ENCODE measurements at places on chromosomes 1 and 21.

DNA sequence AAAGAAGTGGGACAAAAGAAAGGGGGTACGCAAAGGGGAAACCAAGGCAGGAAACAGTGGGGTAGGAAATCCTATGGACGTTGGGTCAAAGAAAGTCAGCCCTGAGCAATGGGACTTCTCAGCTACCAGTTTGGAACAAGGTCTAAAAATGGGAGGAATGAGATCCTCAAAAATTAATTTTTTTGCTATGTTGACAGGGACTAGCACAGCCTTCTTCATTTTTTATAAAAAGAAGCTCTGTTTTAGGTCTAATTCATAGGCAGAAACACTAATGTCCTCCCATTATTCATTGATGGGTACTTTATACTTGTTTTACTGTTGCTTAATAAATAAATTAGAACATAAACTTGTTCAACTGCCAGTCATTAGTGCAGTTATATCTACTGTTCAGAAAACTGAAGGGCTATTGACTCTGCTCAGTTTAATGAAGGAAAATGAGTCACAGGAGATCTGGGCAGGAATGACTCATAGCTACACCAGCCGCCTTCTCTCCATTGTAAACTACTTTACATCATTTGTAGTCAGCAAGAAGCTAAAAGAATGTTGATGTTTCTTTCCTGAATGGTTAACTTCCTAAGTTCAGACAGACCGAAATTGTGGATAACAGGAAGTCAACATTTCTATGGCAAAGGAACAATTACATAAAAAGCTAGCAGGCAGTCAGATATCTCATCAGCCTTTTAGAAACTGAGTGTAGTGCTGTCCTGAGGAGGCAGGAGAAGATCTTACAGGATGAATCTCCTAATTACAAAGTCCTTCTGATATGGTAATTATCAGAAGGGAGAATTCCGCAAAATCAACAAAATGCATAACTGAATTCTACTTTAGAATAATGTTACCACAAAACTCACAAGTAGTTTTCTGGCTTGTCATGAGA, 356.4 kb upstream of the PKN2 start:
- peak; percentile 5 for DNase-seq

DNA sequence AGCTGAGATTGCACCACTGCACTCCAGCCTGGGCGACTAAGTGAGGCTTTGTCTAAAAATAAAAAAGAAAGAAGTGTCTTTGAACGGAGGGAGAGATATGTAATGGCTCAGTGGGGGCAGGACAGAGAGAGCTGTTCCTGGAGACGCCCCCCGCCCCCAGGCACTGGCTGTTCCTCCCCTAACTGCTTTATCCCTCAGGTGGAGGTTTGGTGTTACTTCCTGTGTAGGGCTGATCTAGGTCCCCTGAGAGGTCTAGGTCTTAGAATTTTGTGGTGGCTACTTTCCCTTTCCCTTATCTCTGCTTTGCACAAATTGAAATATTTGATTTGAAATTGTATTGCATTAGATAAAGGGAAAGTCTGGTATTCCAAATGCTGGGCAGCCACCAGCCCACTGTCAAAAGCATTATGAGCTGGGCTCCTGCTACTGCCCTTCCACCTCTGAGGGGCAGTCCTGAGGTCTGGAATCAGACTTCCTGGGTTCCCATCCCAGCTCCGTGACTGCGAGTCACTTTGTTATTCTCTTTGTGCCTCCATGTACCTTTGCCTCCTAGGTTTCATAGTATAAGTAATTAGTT, 134.8 kb upstream of the KIF26B start:
- DNase-seq: no peak

DNA sequence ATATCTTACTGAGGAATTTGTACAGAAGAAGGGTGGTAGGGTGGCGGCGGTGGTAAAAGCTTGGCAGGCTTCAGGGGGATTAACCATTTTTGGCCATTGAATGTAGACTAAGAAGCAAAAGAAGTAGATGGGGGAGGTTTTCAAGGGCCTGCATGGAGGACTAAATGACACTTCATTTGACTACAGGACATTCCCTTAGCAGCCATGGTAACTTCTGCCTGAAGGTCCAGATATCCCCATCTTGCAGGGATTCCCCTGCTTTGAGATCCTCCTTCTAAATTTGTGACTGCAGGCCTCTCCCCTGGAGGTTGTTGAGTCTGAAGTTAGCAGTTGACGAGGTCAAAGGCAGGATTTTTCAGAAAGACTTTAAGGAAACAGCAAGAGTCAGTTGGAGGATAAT, 4.8 kb downstream of the VASH2 start:
- DNase-seq: no peak

DNA sequence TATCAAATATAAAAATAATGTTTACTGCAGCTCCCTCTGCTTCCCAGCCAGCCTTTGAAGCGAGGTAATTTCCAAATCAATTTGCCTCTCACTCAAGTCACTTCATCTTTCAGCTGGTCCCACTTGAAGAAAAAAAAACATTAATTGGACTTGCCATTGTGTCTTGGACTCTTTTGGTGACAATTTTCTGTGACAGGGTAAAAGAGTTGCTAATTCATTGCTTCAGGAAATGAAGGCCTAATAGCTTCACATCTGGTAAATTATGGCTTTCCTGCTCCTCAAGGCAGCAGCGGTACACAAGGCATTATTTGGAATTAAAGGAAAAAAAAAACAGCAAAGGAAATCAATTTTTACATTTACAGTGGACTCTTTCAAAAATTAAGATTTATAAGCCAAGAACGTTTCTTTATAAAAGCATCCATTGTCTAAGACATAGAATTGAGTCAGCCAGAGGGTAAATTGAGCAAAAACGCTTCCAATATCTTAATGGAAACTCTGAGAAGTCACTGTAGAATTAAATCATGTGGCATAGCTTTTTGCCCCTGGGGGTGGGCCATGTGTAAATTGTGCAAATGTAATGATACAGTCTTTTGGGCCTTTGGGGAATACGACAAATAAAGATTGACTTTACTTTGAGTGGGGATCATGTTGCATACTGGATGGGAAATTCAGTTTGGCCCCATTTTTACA, 102.5 kb downstream of the LYPLAL1 start:
- DNase-seq: no peak

- no peak for DNase-seq
These were observed 8.9 kb downstream of the MRTO4 start for GRCh38 chr1:19260211-19261138.

- no peak for DNase-seq
These were observed 76.5 kb downstream of the SYT6 start for GRCh38 chr1:114077188-114077587.

GRCh38 chr1:228208831-228209551, 1.1 kb downstream of the OBSCN start:
- DNase-seq: no peak

DNA sequence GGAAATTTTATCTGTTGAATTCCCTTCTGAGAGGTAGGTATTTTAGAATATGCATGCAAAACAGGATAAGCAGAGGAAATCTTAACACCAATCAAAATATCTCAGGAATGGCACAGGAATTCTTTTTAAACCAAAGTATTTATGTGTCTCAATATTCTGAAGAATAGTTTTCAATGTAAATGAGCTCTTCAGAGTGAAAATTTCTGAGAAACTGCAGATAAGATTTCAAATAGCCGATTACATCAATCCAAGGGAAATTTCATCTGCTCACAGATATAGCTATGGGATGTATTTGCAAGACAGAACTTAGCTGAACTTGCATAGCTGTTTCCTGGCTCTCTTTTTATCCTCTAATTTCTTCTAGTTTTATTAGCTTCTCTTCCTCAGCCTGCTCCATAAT, 209.5 kb downstream of the GRIK1 start:
- DNase-seq: no peak

- DNase-seq: no peak
These were observed 63.9 kb downstream of the CSMD2 start for GRCh38 chr1:34101151-34101550.

DNA sequence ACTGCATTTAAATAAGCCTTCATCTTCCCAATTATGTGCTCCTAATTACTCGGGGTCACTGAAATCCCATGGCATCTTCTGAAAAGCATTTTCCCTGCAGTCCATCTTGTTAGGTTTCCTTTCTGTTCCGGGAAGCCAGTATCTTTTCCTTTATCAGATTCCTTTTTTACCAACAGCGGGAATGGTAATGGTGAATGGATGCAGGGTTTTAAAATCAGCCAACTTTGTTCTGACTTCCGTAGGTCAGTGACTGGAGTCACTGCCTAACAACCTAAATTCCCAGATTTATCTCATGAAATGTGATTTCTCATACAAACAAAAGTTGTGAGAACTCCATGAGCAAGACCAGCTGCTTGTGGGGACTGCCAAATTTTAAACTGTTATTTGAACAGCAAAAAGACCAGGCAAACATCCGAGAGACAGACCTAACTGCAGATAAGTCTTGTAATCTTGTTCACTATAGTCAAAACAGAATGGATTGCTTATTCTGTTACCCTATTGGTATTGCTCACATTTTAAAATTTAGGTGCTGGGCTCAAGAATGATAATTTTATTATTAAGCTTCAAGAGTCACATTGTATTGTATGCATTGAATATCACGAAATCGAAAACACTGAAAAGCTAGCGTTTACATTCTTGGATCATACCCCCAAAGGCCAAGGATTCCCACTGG, 1.2 kb upstream of the RWDD3 start:
- no peak for DNase-seq

GRCh38 chr1:178374016-178374415, 122.7 kb downstream of the CLEC20A start:
- DNase-seq: no peak

DNA sequence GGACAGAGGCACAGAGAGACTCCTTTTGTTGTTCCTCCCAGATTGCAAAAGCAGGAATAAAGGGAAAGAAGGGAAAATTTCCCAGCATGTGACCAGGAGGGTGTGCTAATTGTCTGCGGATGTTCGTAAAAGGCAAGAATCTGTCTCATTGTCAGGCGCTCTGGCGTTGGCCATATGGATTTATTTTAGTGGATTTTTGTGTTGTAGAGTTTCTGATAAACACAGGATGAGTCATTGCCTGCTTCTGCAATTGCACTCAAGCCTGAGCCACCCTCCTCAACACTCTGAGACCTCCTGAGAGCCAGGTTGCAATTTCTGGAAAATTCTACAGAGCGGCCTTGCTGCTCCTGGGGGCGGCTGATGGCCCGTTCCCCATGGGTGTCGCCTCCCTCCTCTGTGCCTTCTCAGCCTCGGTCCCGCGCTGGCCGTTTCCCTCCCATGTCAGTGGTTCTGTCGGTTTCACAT, 227.7 kb downstream of the KAZN start:
- DNase-seq: no peak

- peak; percentile 26 for DNase-seq
These were observed 10.6 kb downstream of the PTPN22 start for GRCh38 chr1:113860891-113861290.

- no peak for DNase-seq
These were observed 25.7 kb upstream of the OR10J5 start for GRCh38 chr1:159561497-159561896.

DNA sequence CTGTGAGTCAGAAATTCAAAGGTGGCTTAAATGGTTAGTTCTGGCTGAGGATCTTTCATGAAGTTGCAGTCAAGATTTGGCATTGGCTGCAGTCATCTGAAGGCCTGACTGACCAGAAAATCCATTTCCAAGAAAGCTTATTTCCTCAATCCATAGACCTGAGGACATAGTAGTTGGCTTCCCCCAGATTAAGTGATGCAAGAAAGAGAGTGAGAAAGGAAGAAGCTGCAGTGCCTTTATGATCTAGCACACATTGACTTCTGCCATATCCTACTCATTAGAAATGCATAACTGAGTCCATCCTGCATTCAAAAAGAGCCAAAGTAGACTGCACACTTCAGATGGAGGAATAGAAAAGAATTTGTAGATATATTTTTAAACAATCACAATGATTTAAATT, 222.6 kb downstream of the COL24A1 start:
- DNase-seq: no peak

- DNase-seq: no peak
These were observed 9.9 kb upstream of the REN start for GRCh38 chr1:204176049-204176448.

DNA sequence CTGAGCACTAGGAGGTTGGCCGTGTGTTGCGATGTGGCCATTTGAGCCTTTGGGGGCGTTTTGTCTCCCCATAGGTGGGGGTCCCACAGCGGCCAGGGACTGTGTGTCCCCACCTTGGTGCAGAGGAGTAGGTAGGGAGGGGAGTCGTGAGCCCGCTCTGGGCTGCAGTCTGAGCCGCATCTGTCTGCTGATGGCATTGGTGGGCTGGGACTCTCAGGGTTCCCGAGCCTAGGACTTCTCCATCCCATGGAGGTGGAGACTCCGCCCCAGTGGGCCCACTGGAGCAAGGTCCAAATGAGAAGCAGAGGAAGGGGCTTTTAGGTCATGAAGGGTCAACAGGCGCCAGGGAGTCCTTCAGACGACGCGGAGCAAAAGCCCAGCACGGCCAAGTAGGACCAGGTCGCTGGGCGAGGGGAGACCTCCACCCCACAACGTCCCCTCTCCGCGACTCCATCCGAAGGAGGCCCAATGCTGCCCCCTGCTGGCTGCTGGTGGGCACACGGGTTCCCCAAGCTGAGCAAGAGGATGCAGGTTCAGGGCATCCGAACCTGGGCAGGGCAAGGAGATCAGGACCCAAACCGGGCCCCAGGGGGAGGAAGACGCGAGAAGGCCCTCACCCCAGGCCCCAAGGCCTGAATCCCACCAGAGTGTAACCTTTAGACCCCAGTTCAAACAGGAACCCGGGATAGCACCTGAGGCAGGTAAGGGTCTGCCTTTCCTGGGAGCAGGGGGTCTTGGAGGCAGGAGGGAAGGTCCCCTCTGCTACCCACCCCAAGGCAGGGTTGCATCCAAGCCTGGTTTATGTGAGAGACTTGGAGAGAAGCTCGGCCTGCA, 14.9 kb downstream of the TTC34 start:
- peak; percentile 36 for DNase-seq

DNA sequence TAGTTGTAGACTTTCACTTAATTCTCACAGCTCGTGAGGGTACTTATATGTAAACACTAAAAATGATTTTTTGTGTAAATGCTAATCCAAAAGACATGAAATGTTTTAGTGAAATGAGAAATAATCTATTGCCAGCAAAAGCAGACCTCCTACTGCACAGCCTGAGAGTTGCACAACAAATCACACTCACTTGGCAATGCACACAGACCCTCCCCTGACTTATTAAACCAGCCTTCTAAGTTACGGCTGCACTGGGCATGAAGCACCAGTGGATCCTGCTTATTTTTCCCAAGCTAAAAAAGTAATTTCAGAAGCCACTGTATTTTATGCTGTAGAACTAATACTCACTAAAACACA, 10.3 kb downstream of the ERRFI1 start:
- no peak for DNase-seq

GRCh38 chr1:110927484-110928075, 36.1 kb downstream of the LRIF1 start:
- DNase-seq: no peak

GRCh38 chr1:103129796-103130195, 21.5 kb upstream of the COL11A1 start:
- no peak for DNase-seq

- no peak for DNase-seq
These were observed 16.1 kb upstream of the PADI6 start for GRCh38 chr1:17355898-17356297.
